ENCODE measurements at places on chromosomes 2 and 18.

- DNase-seq, result no peak
Measured at GRCh38 chr2:34785206-34785785, 1186.2 kb upstream of the FAM98A start.

DNA sequence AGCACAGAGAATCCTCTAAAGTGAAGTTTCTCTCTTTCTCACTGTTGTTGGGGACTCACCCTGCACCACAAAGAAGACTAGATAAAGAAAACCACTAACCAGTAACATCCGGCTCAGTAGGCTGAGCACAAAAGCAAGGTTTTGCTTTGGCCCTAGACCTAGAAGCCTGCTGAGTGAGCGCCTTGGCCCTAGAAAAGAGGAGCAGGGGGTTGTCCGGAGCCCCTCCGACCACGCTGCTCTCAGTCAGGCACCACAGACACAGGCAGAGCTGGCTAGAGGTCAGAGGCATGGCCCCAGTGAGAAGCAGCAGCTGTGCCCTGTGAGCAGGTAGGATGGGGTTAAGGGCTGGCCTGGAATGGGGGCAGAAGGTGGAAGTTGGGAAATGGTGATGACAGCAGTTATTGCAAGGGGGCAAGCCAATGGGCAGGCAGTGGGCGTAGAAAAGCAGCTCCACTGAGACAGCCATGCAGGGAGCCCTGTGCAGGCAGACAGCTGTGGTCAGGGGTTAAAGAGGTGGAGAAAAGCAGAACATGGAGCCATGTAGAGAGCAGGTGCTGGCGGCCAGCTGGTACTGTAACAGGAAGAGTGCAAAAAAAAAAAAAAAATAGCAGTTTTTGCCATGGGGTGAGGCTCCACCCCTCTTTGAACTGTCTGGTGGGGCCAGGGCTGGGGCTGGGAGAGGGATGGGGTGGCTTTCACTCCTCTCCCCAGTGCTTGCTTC, 36.9 kb upstream of the SLC14A1 start:
- no peak for DNase-seq

DNA sequence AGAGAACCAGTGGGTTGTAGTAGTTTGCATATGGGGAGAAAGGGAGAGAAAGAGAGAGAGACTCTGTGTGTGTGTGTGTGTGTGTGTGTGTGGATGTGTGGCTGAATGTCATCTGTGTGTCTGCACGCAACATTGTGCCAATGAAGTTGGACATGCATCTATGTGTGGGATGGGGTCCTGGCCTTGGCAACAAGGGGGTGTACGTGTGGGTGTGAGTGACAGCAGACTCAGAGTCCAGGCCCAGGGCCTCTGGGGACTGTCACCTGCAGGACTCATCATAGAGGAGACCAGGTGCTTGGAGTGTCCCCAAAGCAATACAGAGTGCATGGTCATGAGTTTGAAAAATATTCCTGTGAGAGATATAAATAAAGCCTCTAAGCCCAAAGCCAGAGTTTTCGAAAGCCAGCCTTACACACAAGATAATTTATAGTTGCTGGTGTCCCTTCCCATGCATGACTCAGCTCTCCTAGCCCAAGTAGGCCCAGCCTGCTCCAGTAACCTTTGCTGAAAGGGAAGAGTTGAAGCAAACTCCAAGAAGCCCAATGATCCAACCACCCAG, 59.9 kb downstream of the TNP1 start:
- no peak for DNase-seq

- DNase-seq, result no peak
Measured at GRCh38 chr2:241200822-241201395, 12.4 kb downstream of the ANO7 start.

DNA sequence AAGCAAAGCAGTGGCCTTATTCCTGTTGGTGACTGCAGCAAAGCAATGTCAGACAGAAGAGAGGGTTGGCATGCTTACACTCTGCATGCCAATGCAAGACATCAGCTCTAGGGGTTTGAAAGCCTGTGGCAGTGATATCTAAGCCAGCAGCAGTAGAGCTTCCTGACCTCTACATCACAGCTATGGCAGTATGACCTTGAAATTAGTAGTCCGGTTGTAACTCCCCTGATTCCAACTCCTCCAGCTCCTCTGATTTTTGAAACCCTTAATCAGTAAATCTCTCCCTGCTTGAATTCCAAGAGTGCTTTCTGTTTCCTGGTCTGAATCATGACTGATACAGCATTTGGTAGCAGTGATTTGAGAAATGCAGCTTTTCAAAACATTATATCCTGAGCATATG, 60.0 kb upstream of the LRP1B start:
- DNase-seq, result no peak

DNA sequence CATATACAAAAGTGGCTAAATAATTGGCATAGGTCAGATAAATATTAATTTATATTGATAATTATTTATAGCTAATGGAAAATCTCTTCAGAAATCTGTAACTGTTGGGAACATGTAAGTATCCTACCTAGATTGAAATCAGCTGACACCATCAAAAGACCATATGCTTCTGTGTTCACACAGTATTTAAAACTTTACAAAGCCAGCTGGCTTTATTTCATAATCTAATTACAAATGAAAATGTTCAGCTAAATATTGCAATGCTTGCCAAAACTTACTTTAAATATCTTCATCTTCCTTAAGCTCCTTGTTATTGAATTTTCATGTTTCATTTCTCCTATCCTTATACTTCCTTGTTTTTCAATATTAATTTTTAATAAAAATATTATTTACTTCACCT, 190.9 kb upstream of the DOK6 start:
- DNase-seq, result no peak

DNA sequence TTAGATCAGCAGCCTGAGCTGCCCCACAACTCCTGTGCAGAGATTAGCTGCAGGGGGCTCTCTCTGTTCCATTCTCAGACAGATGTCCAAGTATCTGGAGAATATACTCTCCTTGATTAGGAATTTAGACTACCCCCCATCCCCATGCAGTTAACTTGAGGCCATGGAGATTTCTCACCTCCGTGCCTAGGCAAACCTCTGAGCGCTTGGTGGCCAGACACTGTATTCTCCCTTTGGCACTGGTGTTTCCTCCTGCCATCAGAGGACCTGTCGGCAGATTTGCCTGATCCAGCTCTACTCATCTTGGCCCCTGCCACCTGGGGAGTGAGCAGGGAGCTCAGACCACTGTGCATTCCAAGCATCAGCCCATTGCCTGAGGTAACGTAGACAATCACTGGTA, 48.3 kb downstream of the ZNF804A start:
- DNase-seq, result no peak

DNA sequence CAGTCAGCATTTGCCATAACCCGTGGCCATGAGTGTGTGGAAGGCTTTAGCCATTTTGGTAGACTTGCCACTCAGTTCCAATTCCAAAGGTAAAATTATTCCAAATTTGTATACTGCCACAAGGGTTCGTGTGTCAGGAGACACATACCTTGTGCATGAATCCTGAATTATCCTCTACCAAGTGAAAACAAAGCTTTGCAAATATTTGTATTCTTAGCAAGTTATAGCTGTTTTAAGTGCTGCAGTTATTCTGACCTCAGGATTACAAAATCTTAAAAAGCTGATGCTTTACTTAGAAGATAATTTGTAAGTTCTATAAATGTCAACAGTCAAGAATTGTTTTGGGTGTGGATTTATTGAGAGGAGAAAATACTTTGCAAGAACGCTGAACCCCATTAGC, 100.6 kb downstream of the ANTXR1 start:
- DNase-seq, result no peak

DNA sequence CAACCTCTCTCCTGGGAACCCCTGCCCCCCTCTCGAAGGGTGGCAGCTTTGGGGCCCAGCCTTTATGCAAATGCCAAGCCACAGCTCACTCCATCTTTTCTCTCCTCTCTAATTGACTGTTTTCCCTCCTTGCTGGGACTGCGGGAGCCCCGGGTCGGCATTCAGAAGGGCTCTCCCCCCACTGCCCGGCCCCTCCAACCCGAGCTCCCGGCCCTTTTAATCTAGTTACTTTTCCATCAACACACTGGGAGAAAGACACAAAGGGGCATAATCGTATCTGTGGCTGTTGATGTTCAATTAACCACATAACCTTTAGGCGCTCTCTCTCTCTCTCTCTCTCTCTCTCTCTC, 95.4 kb downstream of the INHBB start:
- no peak for DNase-seq

DNA sequence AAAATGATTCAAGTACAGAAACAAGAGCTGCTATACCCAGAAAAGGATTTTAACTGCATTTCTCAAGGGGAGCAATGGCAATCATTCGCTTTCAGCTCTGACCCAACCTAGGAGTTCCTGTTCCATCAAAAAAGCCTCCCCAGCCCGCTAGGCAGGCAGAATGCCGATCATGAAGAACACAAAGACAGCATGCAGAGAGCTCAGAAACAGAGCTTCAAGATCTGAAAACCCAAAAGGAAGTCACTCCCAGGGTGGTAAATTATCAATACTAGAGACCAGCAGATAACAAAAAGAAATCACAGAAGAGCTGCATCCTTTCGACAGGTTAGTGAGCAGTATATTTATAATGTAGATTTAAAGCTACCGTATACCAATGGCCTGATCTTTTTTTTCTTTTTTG, 84.8 kb upstream of the CRIM1 start:
- no peak for DNase-seq

- DNase-seq, result no peak
Measured at GRCh38 chr2:43453179-43454170, 142.4 kb downstream of the THADA start.

- DNase-seq, result no peak
Measured at GRCh38 chr2:212991120-212991519, 160.3 kb downstream of the IKZF2 start.

- DNase-seq, result peak; percentile 19
Measured at GRCh38 chr2:227472265-227473121, 537 bp downstream of the AGFG1 start.

GRCh38 chr2:36892805-36893204, 73.5 kb downstream of the STRN start:
- DNase-seq, result no peak

- no peak for DNase-seq
Measured at GRCh38 chr2:36287363-36288275, 68.0 kb upstream of the CRIM1 start.

GRCh38 chr2:231245249-231246094, 47.0 kb downstream of the ARMC9 start:
- DNase-seq, result no peak

DNA sequence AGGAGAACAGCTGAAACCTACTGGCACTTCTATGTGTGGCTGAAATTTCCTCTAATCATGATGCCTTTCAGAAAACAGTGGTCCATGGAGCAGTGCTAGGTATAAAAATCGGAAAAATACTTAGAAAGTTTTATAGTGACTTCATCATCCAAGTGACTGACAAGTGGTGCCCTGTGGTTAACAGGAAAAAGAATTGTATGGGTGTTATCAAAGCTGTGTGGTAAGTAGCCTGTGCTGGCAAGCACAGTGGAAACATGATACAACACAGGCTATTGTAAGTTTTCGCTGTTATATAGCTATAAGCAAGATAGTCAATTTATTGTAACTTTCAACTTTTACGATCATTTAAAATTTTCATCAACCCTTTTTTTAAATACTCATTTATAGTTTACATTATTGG, 1599.7 kb upstream of the ZEB2 start:
- no peak for DNase-seq

GRCh38 chr2:84894758-84895520, 10.5 kb upstream of the TMSB10 start:
- no peak for DNase-seq
